IPS DF 6.9 (cell line): ENCODE measurements at places on chromosomes 2 and 18.

GRCh38 chr18:48153613-48154481, 223.4 kb upstream of the SMAD2 start:
- DNase-seq: no peak

GRCh38 chr2:158131919-158132566, 30.4 kb downstream of the UPP2 start:
- DNase-seq: no peak

GRCh38 chr2:176066645-176067588, 16.8 kb downstream of the EVX2 start:
- DNase-seq: no peak

GRCh38 chr2:14675489-14675888, 43.0 kb downstream of the LRATD1 start:
- DNase-seq: no peak

DNA sequence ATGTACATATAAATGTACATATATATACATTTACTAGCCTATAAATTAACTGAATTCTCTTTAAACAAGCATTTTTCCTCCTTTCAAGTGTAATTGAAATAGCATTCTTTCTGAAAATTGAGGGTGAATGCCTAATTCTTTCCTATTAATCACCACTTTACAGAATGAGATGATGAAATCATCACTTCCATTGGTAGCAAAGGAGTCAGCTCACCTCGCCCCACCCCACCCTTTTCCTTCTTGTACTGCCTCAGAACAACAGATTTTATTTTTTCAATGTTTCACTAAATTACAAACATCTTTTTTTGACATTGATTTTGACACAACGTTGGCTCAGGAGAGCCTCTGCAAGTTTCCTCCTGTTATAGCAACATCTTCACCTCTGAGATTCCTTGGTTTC, 181.9 kb upstream of the CDH7 start:
- no peak for DNase-seq

DNA sequence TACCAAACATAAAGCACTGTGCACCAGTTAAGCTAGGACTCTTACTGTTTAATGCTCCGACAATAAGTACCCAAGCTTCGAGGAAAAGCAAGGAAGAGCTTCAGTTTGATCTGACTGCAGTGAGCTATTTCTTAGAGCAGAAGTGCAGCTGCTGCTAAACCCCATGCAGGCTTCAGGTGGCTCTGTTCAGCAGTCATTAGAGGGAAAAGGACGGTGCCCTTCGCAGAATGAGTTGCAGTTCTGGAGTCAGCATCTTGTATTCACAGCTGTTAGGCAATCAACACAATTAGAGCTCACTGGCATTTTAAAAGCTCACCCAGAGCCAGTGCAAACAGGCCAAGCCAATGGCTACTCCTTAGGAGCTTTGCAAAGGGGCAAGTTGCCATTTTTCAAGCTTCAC, 1.5 kb upstream of the CERKL start:
- DNase-seq: no peak
